Femur (tissue), 1 donor: ENCODE measurements at places on chromosomes 11 and 22.

GRCh38 chr11:127002669-127003259 is 2.2 kb upstream of the KIRREL3 start:
- DNase-seq: no peak

- no peak for DNase-seq
These were observed 12.4 kb downstream of the ADM start for GRCh38 chr11:10317151-10317755.

- peak; percentile 48 for DNase-seq
These were observed 57.7 kb downstream of the BMAL1 start for GRCh38 chr11:13335319-13335718.

- no peak for DNase-seq
These were observed 1.2 kb downstream of the BACE1 start for GRCh38 chr11:117314840-117315239.

DNA sequence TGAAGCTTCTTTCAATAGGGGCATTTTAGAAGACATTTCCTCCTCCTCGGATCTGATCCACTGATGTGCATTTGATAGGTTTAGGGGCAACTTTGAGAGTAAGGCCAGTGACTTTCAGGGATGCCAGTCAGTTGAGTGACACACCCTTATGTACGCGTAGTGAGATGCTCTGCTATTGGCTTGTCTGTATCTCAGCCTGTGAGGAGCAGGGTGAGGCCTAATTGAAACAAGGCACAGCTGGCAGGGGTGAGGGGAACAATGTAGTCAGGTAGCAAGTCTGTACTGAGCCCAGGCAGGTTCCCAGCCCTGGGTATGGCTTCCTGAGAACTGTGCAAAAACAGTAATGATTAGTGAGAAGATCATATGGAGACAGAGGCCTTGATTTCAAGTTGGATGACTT is 61.5 kb downstream of the STIM1 start:
- DNase-seq: no peak

DNA sequence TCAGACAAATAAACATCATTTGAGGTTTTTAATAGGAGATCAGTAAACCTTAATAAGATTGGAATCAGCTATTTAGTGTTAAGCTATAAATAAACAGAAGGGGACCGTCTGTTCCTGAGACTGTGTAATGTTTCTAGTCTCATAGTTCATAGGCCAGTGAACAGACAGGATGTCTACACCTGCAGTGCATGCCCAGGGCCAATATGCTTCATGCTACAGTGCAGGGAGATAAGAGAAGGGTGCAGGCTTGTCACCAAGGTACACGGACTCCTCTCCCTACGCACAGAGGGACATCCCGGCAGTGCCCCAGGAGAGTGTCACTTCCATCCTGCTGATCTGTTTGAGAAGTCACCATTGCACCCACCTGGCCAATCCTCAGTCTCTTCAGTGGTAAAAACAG is 148.6 kb downstream of the OPCML start:
- DNase-seq: no peak

GRCh38 chr11:69630424-69630823 is 10.5 kb upstream of the CCND1 start:
- no peak for DNase-seq

DNA sequence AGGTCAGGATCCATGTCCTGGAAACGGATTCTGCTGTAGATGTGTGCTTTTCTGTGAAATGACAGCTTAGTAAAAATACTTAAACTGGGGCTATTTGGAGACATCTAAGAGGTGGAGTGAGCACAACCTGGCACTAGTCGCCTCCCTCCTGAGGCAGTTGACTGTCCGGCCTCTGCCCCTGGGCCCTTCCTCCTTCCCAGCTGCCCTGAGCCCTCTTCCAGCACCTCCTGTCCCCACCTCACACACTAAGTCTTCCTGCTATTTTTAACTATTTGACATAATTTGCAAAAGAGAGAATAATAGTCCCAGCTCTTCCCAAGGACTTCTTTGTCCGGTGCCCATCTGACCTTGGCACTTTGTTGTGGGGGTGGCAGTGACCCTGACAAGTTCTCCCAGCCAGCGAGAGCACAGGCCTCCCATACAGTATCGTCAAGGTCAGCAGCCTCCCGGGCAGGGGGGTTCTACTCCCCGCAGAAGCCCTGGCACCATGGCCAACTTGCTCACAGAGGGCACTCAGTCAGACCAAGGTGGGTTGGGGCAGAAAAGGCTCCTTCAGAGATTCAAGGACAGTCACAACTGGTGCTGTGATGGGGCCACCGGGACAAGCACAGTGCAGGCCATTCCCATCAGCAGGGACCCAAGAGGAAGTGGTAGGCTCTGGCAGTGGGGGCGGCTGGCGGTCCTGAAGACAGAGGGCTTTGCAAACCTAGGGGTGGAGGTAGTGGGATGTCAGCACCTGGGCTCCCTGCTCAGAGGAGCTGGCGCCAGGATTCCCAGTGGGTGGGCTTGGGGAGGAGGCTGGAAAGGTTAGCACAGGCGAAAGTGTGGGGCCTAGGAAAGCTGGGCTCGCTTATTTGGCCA is 5.5 kb upstream of the NEAT1 start:
- DNase-seq: peak; percentile 50

DNA sequence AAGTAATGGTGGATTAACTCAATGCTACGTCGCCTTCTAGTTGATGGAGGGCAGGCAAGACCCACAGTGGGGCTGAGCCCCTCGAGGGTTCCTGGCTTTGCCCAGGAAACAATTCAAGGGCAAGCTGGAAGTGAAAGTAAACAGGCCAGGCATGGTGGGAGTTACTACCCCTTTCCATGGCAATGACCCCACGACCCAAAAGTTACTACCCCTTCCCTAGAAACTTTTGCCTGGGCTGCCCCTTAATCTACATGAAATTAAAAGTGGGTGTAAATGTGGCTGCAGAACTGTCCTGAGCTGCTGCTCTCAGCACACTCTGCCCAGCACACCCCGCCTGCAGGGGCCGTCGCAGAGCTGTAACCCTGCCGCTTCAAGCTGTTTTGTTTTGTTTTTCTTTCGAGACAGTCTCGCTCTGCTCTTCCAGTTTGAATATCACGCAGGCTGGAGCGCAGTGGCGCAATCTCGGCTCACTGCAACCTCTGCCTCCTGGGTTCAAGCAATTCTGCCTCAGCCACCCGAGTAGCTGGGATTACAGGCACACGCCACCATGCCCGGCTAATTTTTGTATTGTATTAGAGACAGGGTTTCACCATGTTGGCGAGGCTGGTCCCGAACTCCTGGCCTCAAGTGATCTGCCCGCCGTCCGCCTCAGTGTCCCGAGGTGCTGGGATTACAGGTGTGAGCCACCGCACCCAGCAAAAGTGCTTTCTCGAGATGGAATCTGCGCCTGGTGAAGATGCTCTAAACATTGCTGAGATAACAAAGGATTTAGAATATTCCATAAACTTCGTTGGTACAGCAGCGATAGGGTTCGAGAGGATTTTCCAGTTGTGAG is 5.9 kb upstream of the RNH1 start:
- no peak for DNase-seq

DNA sequence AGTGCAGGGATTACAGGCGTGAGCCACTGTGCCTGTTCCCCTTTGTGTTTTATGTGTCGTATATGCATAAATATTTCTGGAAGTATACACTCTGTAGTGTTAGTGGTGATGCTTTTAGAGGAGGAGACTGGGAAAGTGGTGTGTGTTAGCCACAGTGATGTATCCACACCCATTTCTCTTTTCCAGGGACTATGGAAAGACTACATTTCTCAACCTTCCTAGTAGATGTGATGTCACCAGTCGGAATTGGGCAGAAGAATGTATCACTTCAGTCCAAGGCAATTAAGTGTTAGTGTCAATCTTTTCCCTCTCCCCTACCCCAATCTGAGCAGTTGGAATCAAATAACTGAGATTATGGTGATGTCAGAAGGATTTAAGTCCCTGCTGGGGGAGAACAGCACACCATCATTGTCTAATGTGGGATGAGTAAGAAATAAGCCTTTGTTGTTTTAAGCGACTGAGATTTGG is 5.8 kb upstream of the ATG16L2 start:
- DNase-seq: no peak
